Inflammatory macrophage treated with lipopolysaccharide for 4 hours (primary cell): ENCODE measurements at places on chromosomes 16 and 17.

DNA sequence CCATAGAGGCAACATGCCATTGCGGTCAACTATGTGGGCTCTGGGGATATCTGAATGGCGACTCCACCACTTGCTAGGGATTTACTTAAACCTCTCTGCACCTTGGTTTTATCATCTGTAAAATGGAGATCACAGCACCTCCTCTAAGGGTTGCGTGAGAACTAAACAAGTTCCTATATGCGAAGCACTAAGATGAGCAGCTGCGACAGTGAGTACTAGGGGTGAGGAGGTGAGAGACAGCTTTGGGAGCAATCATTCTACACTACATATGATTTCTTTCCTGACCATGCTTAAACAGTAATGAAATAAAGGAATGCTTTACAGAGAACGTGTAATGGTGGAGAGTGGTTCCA is 61.4 kb downstream of the CREBBP start:
- DNase-seq = no peak

- no peak for DNase-seq
These were observed 251.6 kb upstream of the TNRC6C start for GRCh38 chr17:77706938-77707337.

- DNase-seq = no peak
These were observed 51.5 kb downstream of the CPPED1 start for GRCh38 chr16:12752159-12752558.

GRCh38 chr17:55444471-55445441 is 23.1 kb upstream of the MMD start:
- peak; percentile 88 for DNase-seq

DNA sequence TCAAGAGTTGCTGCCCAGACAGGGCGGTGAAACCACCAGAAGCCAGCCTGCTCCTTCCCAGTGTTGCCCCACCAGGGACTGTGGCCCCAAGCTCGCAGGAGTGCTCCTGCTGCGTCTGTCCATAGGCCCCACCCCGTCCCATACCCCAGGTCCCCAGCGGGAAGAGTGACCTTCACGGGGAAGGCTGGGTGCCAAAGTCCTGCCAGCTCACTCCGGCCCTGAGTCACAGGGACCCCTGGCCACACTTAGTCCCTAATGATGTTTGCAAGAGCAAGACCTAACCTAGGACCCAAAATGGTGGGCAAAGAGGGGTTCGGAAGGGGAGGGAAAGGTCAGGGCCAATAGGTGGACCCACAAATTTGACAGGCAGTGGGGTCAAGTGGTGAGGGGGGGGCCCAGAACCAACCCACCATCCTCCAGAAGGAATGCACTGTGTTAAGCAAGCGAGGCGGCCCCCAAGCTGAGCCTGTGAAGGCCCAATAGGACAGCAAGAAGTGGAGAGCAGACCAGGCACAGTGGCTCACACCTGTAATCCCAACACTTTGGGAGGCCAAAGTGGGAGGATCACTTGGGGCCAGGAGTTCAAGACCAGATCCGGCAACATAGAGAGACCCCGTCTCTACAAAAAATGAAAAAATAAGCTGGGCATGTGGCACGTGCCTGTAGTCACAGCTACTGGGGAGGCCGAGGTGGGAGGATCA is 3.3 kb downstream of the DOK4 start:
- DNase-seq = no peak

GRCh38 chr17:62657145-62657665 is 29.7 kb downstream of the MRC2 start:
- no peak for DNase-seq

- no peak for DNase-seq
These were observed 89.6 kb downstream of the ABCA8 start for GRCh38 chr17:68865584-68865983.

DNA sequence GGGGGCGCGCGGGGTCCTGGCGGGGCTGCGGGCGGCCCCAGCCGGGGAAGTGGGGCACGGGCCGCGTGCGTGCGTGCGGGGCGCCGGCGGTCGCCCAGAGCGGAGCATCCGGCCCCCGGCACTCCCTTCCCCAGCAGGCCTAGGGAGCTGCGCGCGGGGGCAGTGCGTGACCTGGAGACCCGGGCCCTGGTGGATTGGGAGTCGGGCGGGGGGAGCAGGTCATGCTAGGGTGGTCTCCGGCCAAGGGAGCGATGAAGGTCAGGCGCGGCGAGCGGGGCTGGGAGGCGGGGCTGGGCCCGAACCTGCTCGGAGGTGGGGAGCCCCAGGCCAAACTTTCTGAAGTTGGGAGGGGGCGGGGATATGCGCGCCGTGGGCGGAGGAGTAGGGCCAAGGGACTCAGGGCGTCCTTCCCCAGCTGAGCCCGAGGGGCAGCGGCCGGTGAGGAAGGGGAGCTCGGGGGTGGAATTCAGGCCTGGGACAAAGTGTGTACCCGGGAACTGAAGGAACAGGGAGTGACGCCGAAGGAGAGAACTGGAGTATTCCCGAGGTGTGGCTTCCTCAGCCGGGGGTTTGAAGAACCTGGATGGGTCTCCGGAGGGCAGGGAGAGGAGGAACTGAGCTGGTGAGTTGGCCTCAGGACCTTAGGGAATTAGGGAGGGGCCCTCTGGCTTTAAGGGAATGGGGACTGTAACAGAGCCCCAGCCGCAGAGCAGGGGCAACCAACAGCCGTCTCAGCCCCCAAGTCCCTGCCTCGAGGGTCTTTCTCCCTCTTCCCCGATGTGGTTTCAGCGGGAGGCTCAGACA is 589 bp downstream of the XYLT2 start:
- peak; percentile 6 for DNase-seq

DNA sequence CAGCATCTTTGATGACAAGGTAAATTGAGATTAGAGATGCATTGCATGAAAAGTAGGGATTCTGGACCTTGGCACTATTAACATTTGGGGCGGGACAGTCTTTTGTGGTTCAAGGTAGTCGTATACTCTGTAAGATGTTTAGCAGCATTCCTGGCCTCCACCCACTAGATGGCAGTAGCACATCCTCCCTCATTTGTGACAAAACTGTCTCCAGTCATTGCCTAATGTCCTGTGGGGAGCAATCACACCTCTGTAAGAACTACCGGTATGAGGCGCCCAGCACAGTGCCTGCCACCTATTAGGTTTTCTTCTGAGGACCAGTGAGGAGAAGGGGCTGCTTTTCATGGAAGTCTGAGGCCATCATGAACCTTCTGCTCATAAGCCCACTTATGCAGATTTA is 180.8 kb downstream of the RBFOX1 start:
- no peak for DNase-seq

- no peak for DNase-seq
These were observed 14.7 kb downstream of the DBNDD1 start for GRCh38 chr16:90004577-90004976.

GRCh38 chr17:21453144-21453898 is 77.2 kb downstream of the KCNJ12 start:
- no peak for DNase-seq

- peak; percentile 87 for DNase-seq
These were observed 6.1 kb downstream of the GJD3 start for GRCh38 chr17:40358323-40359038.

DNA sequence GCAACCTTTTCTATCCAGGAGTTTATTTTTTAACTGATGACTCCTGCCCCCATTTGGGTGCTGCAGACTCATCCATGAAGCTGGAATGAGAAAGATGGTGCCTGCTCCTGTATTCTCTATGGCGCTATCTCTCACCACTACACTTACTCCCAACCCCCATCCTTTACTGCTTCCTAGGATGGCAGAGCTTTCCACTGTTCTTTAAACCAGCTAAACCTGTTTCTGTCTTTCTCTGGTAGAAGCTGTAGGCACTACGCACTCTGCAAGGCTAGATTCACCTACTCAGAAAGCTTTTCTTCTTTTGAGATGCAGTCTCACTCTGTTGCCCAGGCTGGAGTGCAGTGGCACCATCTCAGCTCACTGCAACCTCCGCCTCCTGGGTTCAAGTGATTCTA is 47.0 kb downstream of the ADAMTS18 start:
- DNase-seq = no peak
